Activated CD4-positive, alpha-beta memory T cell treated with anti-CD3 and anti-CD28 coated beads, Interleukin-2, amount 10 ng/mL, durations not matched to agents 7 days and 5 days (primary cell): ENCODE measurements at places on chromosomes 12 and 14.

DNA sequence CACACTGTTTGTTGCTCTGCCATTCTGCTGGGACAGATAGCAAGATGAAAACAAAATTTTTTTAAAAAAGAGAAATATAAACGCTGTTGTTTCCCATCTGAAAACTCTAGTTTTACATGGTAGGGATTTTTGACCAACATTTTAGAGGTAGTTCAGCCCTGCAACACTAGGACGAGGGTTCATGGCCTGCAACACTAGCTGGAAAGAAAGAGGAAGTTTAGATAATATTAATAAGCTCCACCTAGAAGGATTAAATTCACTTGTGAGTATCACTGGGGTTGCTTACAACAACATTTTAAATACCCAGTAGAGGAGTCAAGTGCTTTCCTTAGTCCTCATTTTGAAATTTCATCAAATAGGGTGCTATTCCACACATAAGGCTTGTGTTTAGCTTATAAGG is 68.2 kb downstream of the SRGAP1 start:
- DNase-seq, result no peak

- no peak for DNase-seq
Measured at GRCh38 chr12:31444736-31445135, 118.8 kb upstream of the SINHCAF start.

- no peak for DNase-seq
Measured at GRCh38 chr14:90777830-90778485, 38.3 kb downstream of the TTC7B start.

DNA sequence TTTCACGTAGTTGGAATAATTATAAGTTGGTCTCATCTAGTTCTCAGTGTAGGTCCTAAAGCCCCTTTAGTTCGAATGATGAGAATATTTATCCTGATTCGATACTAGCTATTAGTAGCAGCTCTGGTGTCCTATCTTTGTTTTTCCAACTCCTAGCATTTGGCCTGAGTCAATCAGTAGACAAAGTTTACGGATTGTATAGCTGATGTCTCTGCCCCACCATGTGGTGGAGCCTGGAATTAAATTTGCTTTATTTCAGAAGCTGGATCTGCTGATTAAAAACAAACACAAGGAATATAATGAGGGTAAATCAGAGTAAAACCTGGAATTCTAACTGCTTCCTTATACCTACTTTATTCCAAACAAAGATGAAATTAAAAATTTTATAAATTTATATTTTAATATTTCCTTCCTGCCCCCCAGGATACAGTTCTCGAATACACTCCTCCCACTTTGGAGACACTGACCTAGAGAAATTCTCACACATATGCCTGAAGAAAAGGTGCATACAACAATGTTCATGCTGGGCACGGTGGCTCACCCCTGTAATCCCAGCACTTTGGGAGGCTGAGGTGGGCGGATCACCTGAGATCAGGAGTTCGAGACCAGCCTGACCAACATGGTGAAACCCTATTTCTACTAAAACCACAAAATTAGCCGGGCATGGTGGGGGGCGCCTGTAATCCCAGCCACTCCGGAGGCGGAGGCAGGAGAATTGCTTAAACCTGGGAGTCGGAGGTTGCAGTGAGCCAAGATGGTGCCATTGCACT is 7.6 kb upstream of the BRMS1L start:
- DNase-seq, result no peak

DNA sequence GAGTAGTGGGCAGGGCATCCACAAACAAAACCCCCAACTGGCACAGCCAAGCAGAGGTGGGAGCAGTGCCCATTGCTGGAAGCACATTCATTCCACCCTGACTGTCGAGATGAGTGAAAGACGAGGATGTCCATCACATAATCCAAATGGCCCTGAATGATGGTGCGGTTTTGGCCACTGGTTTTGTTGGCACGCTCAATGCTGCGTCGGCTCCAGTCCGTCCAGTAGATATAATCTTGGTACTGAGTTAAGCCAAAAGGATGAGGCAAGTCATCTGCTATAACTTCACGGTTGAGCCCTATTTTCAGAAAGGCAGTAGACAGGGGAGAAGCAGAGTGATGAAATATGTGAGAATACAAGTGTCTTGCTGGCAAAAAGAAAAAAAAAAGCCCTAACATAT is 88.1 kb downstream of the BCL2L14 start:
- no peak for DNase-seq

GRCh38 chr12:97048421-97049035 is 141.5 kb downstream of the NEDD1 start:
- DNase-seq, result no peak

- DNase-seq, result no peak
Measured at GRCh38 chr12:108374596-108375320, 35.6 kb upstream of the CMKLR1 start.

- DNase-seq, result no peak
Measured at GRCh38 chr12:66268562-66268961, 33.7 kb upstream of the HELB start.

GRCh38 chr12:7756993-7757392 is 8.0 kb upstream of the NANOGNB start:
- DNase-seq, result no peak

- DNase-seq, result no peak
Measured at GRCh38 chr14:94103554-94104150, 6.9 kb upstream of the IFI27 start.

DNA sequence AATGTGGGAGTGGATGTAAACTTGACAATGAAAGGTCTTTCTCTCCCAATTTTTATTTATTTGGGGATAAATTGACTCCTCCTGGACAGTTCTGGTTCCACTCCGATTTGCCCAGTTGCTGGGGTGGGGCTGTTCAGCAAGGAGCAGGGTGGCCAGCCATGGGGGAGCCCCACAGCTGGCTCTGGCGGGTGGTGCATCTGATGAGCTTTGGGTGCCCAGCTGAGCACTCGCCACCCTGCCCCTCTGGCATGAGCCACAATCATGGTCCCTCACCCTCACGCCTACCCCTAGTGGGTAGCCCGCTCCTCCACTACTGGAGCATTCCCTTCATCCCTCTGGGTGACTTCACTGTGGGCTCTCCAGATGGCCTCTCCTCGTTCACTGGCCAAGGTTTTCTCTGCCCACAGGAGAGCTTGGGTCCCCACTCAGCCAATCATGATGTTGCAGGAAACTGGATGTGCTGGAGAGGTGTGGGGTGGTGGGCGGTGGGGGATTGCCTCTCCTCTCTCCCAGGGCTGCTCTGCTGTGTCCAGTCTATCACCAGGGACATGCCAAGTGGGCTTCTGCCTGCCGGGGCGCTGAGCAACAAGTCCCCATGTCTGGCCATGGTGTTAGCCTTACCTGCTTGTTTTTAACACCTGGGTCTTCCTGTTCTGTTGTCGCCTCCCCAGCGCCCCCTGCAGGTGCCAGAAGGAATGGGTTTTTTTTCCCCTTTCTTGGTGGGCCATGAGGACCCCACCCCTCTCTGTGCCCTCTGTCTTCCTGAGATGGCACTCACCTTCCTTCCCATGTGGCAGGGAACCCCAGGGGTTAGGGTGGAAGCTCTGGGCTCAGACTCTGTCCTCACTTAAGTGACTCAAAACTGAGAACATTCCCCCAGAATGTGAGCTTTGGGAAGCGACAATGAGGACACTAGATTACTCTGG is 3.4 kb downstream of the CYP46A1 start:
- peak; percentile 35 for DNase-seq

DNA sequence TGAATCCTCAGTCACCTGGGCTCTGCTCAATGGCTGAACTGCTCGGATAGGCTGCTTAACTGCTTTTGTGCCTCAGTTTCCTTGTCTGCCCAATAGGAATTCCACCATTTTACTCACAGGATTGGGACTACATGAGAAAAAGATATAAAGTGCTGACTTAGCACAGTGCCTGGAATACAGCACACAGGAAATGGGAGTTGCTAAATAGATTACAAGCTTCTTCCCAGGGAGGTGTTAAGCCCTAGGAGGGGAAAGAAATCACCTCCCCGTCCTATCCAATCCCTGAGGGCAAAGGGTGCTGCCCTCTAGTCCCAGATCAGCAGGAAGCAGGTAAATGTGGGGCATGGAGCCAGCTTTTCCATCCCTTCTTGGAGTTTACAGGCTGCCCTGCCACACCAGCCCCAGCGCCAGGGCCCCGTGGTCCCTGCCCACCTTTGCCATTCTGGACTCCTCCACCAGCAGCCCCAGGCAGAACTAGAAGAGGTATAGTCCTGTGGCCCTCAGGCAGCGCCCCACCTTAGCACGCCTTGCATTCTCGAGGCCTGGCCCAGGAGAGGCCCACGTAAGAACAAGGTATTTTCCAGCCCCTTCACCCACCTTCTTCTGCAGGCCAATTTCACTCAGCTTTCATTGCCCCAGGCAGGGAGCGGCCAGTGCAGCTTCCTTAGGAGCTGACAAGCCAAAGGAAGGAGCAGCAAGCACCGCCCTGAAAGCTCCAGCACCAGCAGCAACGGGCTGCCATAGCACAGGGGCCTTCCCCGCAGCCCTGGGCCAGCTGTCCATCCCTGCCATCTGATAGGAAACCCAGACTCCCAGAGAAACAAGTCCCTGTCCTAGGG is 28.8 kb upstream of the RPLP0 start:
- no peak for DNase-seq

DNA sequence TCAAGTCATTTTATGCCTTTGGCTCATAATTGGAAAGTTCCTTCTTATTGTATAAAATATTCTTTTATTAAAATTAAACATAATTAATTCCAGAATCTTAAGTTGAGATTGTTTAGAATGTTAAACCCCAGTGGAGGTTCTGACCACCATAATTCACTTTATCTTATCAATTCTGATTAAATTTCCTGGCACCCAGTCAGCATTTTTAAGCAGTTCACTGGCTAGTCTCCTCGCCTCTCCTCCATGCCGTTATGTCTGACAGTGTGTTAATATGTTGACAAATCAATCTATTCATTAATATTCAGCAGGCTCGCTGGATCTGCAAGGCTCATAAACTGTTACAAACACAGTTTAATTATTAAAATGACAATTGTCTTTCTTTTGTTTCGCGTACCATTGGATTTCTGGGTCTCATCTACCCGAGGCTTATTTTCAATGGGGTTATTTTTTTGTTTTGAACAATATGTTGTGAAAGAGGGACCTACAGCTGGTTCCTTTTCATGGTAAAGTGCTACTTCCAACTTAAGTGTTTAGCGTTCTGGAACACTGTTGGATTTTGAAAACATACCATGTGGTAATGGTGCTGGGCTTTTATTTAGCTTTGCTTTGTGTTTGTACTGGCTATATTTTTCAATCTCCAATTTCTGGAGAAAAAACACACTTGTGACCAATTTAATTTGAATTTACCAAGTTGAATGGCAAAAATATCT is 339.7 kb downstream of the PRKD1 start:
- no peak for DNase-seq

DNA sequence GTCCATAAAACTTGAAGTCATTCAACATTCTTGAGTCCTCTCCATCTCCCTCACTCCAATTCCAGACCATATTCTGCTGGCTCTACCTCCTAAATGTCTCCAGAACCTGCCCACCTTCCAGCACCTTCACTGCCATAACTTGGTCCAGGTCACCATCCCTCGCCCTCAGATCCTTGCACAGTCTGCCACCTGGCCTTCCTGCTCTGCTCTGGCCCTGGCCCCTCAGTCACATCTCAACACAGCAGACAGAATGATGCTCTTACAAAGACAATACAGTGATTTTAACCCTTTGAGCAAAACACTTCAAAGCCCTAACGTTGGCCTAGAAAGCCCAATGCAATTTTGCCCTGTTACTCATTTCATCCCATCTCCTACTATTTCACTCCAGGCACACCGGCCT is 81.8 kb upstream of the PDZRN4 start:
- DNase-seq, result no peak

GRCh38 chr14:35385042-35385839 is 19.3 kb downstream of the NFKBIA start:
- no peak for DNase-seq

DNA sequence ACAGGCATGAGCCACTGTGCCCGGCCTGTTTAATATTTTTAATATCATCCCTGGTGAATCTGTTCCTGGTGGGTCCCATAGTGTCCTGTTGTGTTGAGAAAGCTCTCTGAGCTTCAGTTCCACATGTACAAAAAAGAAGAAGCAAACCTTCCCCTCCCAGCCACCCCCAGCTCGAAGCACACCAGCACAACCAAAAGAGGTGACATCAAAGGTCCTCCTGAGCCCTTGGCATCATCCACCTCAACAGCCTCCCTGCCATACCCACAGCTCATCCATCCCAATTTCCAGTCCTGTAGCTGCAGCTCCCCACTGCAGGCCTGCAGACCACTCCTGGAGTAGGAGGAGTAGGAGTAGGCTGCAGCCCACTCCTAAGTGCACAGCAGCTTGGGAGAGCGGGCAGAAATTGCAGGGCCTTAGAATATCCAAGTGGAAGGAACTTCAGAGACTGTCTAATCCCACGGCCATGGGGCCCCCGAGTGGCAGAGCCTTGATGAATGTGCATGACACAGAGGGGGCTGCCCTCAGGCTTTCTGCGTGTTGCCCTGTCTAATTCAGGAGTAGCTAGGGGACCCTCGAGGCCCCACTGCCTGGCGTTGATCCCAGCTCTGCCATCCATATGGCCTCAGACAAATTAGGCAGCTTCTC is 36.7 kb upstream of the CD9 start:
- DNase-seq, result no peak

DNA sequence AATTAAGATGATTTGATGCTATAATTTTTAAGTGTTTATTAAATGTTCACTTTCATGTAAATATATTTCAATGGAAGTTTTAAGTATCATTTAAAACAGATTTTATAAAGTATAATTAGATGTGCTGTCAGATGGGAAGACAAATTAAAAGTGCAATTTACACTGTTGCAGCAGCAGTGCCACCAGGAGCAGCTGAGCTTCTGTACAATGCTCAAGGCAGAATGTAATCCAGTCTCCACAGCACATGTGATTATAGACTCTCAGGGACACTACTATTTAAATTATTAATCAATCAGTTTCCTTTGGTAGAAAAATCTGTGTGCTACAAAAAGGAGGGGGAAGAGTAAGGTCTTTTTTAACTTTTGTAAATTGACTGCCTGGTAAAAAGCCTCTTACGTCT is 285.7 kb upstream of the USP15 start:
- no peak for DNase-seq

DNA sequence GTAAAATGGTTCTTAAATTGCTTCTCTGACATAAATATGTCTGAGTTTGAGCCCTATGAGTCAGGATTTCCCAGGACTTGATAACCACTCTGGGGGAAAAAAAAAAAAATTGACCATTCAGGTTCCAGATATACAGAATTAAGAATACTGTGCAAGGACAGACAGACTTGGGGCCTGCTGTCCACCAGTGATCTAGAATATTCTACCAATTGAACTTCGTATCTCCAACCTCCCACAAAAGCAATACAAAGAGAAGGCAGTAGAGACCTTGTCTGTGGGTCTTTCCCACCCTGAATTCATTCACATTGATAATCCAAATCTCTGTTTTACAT is 4.1 kb downstream of the SINHCAF start:
- no peak for DNase-seq
